ENCODE measurements at places on chromosomes 6 and 20.
A peak's percentile ranks its signal among the peaks of the same experiment; 100 is the strongest.

- DNase-seq, result no peak
Observed at GRCh38 chr6:96066376-96066775, 50.6 kb downstream of the FUT9 start.

DNA sequence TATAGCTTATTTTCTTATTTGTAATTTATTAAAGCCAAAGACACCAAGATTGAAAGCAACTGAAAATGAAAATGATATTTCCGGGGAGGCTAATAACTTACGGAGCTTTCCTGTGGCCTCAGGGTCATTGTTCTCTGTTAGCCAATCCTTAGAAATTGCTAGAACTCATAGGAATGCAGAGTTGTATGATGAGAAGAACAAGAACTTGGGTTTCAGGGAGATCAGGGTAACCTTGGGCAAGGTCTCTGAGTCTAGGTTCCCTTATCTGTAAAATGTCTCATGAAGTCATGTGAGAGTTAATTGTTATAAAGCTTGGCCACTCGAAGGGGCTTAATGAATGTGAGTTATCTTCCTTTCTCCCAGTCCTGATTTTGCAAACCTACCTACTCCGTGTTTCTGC, 20.1 kb upstream of the SERINC3 start:
- DNase-seq, result no peak

- no peak for DNase-seq
Observed at GRCh38 chr6:6980999-6981597, 126.7 kb upstream of the RREB1 start.

GRCh38 chr6:39084506-39084905, 30.5 kb downstream of the SAYSD1 start:
- DNase-seq, result no peak

DNA sequence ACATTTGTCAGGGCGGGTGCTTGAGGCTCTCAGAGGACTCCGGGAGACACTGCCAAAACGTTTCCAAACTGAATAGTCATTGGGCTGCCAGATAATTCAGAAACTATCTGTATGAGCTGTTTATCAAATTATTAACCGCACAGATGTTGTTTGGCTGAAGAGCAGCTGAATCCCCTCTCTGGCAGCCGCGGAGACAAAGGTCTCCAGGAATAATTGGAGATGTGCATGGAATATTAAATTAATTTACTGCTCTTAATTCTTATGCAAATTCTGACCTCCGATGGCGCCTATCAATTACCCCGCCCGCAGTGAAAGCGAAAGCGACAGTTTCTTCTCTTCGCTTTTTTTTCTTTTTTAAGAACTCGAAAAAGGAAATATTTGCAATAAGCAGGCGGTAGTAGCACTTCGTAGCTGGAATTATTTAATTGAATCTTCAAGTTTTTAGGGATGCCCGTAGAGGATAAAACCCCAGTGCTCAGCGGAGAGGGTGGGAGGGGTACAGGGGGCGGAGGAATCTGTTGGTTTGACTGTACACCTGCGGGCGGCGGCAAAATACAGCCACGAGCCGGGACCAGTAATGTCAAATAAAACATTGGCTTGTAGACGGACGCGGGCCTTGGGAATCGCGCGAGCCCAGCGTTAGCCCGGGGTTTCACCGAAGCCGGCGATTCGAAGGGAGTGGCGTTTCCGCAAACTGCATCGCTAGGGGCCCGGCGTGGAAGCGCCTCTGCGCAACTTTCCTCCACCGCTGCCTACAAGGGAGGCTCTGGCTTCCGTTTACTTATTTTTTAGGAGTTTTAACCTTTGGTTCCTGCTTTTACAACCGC, 6.2 kb downstream of the LINC00237 start:
- DNase-seq, result no peak

DNA sequence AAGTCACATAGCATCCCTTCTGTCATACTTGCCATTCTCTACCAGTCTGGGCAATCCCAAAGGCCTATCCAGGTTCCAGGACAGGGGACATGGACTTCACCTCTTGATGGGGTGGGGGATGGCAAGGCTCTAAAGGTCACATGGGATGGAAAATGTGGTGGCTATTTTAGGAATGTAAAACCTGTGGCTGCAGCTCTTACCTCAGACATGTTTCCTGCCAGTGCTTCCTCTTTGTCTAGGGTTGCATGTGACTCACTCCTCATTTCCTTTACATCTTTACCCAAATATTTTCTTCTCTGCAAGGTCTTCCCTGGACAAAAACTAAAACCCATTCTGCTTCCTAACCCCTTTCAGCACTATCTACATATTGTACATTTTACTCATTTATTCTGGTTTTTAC, 135.7 kb downstream of the BTBD3 start:
- no peak for DNase-seq

DNA sequence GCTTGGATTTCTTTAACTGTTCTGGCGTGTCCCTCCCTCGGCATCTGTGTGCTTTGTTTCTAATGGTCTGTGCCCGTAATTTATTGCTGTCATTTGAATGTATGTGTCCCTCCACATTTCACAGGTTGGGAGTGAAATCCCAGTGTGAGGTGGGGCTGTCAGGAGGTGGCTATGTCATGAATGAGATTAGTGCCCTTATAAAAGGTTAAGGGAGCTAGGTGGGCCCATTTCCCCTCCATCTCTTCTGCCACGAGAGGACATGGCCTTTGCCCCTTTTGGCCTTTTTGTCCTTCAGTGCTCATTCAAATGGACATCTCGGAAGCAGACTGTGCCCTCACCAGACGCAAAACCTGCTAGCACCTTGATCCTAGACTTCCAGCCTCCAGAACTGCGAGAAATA, 96.3 kb downstream of the LAMP5 start:
- DNase-seq, result no peak

DNA sequence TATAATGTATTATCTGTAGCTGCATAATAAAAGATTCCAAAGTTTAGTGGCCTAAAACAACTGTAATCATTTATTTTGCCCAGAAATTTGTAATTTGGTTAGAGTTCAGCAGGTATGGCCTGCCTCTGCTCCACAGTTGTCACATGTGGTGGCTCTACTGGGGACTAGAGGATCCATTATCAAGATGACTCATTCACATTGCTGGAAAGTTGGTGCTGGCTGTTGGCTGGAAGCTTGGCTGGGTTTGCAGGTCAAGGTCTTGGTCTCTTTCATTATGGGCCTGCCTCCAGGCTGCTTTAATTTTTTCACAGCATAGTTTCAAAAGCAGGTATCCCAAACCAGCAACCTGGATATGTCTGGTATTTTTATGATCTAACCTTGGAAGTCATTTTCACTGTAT, 17.6 kb downstream of the TRDN start:
- no peak for DNase-seq

- no peak for DNase-seq
Observed at GRCh38 chr20:32792316-32792715, 27.4 kb upstream of the MAPRE1 start.

DNA sequence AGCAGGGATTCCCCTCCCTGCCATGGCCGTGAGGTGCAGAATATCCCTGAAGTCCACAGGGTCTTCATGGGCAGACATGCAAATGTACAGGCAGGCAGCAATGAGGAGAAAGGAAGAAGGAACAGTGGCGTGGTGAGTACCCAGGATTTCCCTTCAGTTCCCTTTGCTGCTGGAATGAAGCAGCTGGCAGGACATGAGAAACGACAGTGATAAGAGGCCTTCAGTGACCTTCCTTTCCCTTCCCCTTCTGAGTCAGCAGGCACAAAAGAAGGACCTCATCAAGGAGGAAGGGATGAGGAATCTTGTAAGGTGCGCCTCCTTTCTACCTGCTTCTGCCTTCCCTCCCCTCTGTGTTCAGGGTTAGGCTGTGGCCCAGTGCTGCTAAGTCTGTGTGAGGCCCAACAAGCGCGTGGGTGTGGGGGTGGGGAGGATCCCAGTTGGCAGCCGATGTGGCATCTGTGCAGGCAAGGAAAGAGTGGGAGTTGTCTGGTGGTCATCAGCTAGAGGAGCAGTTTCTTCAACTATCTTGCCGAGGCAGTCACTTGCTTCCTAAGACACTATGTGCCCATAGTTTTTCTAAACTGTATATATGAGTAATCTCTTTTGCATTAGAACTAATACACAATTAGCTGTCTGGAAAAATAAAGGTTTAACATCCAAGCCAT, 29.5 kb upstream of the FBXO9 start:
- peak; percentile 31 for DNase-seq

GRCh38 chr6:146357578-146358430, 185.8 kb upstream of the RAB32 start:
- no peak for DNase-seq

- no peak for DNase-seq
Observed at GRCh38 chr6:151502499-151502898, 8.7 kb downstream of the CCDC170 start.

DNA sequence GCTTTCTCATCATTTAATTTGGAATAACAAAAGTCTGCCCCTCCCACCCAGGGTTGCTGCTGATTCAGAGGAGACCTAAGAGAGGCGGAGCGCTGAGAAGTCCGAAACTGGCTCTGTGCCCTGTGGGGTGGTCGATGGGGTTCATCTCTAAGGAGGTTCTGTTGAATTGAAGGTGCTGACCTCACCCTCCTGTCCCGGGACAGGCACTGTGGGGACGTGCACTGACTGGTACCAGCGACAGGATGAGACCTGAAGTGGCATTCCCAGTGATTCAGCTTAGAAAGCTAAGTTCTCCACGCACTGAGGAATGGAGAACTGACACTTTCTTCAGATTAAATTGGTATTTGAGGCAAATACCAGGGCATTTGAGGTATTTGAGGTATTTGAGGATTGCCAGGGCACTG, 1.3 kb downstream of the GUCA1B start:
- DNase-seq, result no peak

DNA sequence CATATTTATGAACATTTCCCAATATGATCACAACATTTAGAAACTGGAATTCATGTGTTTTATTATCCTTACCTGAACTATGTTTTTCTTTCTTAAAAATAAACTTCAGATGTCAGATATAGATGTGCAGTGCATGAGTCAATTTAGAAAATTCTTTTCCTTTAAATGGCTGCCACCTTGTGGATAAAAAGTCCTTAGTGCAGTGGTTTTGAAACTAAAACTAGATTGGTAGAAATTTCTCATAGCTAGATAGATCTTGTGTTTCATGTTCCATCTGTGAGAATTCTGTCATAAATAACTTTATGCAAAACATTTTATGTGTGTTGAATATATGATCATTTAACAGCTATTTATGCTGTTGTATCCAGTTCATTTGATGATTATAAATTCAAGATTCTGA, 134.9 kb downstream of the KLHL32 start:
- no peak for DNase-seq

- no peak for DNase-seq
Observed at GRCh38 chr20:34042262-34042661, 48.6 kb downstream of the RALY start.

DNA sequence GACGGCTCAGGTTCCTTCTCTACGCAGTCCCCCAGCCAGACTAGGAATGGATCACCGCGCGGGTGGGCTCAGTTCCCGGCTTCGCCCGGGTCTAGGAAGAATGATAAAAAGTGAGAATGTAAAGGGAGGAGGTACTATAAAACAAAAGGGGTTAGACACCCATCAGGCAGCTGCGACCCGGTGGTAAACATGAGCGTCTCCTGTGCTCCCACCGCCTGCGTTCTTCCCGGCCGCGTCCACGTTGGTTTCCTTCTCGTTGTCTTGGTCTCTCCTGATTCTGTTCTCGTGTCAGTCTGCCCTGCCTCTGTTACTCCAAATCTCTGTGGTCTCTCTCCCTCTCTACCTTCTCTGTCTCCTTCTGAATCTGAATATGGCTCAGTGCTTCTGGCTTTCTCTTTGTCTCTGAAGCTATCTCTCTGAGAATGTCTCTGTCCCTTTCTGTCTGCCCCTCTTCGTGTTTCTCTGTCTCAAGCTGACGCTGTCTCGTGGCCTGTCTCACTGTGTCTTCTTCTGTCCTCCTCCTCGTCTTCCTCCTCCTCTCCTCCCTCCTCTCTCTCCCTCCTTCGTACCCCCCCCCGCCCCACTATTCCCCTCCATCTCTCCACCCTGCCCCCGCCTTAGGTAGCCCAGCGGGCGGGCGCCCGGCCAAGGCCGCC, 41.6 kb upstream of the FOXP4 start:
- no peak for DNase-seq

DNA sequence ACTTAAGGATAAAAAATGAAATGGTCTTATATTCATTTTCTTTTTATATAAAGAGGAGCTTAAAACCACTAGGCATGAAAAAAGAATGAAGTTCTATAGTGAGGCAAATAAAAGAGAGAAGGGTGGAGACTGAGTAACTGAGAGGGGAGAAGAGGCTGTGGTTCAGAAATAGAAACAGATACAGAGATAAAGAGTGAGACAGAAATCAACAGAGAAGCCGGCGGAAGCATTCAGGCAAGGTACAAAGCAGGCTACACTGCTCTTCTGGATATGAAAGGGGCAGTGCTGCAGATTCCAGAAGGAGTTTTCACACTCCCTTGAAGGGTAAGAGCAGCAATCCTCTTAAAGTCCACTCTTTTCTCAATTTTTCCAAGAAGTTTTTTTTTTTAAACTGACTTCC, 29.9 kb downstream of the NFATC2 start:
- DNase-seq, result no peak

DNA sequence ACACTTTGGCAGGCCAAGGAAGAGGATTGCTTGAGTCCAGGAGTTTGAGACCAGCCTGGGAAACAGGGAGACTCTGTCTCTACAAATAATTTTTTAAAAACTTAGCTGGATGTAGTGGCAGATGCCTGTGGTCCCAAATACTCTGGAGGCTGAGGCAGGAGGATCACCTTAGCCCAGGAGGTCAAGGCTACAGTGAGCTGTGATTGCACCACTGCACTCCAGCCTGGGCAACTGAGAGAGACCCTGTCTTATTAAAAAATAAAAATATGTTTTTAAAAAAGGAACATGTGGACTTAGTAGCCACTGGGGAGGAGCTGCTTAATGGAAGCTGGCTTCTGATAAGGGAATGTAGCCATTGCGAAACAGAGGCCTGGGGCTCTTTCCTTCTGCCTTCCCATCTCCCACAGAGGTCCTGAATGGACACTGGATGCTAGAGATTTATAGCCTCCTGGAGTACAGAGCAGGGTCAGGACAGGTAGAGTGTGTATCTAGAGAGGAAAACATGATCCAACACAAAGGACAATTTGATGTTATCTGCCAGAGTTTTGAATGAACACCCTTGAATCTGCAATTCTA, 21.7 kb upstream of the GMNN start:
- DNase-seq, result no peak

DNA sequence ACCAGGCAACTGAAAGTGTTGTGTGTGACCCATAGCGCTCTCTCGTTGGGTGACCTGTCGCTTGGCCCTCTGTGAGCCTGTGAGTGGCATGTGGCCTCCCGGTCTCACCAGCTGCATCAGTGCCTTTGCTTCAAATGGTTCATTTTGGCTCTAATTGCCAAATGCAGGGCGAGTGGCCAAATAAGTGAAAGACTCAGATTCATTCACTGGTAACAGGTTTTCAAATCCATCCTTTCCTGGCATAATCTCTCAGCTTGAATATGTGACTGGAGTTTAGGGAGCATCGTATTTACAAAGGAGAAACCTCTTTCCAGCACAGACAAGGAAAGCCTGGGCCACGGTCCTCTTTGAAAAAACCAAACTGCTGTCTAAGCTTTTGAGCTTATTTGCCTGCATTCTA, 321.6 kb upstream of the QKI start:
- DNase-seq, result peak; percentile 40

- peak; percentile 90 for DNase-seq
Observed at GRCh38 chr6:37222125-37222967, 35.2 kb upstream of the TBC1D22B start.

All from posterior cingulate gyrus (tissue), 11 donors.